ENCODE measurements at places on chromosomes 4 and X.
A peak's percentile ranks its signal among the peaks of the same experiment; 100 is the strongest.

DNA sequence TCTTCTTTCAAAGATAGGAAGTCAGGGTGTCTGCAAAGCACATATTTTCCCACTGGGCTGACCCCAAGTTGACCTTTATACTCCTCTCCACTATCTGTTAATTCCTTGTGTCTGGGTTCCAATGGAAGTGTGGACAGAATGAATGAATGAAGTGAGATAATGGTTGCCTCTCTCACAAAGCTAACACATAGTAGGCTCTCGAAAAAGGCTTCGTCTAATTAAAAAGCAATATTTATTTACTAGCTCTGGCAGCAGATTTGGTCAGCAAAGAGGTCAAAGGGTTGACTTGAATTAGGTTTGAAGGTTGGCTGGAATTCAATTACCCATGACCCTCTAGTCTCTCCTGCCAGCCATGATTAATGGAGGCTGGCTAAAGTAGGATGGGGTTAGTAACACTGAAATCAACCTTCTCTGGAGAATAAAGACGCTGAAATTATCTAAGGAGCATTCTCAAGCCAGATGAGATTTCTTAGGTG, 280.3 kb upstream of the KLF3 start:
- no peak for DNase-seq

- no peak for DNase-seq
Observed at GRCh38 chrX:136199365-136199764, 51.8 kb downstream of the MAP7D3 start.

GRCh38 chr4:148430854-148431253, 11.4 kb downstream of the NR3C2 start:
- no peak for DNase-seq

GRCh38 chr4:54217642-54218495, 11.2 kb upstream of the PDGFRA start:
- DNase-seq: peak; percentile 75

DNA sequence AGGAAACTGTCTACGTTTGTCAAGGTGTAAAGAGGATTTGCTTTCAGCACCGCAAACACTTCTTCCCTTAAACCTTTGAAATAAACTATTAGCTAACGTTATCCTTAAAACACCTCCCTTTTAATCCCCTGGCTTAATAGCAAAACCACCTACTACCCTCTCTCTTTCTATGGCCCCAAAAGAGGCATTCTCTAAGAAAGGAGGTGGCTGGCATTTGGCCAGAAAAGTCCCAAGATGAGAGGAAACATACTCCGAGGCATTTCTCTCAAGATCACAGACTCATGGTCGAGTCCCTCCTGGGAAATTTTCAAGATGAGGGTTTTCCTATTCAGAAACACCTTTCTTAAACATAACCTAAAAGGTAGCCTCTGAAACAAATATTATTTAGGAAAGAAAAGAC, 60.6 kb upstream of the VCX3B start:
- no peak for DNase-seq

Data from NCI-H526 treated with DMSO at 0.1 percent for 48 hours (cell line).